ENCODE measurements at places on chromosomes 2 and 18. TPM values are rescaled to one million over a fixed set of nuclear protein-coding genes. Genes with fewer than 3 reads are reported as not detected.

The ACVR1 gene
- total RNA-seq, result 27.9 TPM

The TDRD15 gene
- total RNA-seq, result not detected

The DNAJC10 gene
- 47.1 TPM for total RNA-seq

The IL18R1 gene
- 2.1 TPM for total RNA-seq

The FAP gene
- 10.0 TPM for total RNA-seq

The CCDC141 gene
- 4.3 TPM for total RNA-seq

The SPEG gene
- 174 TPM for total RNA-seq

GRCh38 chr18:27964811-27965210, 212.1 kb downstream of the CDH2 start:
- ATAC-seq, result no peak

GRCh38 chr2:181677912-181678586, 2.3 kb downstream of the NEUROD1 start:
- peak; percentile 72 for ATAC-seq

- peak; percentile 66 for ATAC-seq
Measured at GRCh38 chr2:148989882-148990493, 48.5 kb upstream of the LYPD6B start.

DNA sequence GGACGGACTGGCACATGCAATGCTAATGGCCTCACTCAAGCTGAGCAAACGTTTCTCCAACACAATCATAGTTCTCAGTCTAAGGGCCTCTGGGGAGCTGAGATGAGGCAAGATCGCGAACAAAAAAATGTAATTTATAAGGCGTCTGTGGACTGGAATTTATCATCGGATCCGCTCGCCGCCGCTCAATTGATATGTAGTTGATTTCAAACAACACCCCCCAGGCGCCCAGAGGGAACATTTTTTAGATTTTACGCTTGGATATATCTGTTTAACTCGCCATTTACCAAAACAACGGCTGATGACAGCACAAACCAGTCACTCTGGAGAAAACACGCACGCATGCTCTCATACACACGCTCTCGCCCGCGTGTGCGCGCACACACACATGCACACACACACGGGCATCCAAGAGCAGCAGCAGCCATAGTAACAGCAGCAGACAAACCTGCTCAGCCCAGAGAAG, 335.8 kb downstream of the SMAD2 start:
- ATAC-seq, result no peak

DNA sequence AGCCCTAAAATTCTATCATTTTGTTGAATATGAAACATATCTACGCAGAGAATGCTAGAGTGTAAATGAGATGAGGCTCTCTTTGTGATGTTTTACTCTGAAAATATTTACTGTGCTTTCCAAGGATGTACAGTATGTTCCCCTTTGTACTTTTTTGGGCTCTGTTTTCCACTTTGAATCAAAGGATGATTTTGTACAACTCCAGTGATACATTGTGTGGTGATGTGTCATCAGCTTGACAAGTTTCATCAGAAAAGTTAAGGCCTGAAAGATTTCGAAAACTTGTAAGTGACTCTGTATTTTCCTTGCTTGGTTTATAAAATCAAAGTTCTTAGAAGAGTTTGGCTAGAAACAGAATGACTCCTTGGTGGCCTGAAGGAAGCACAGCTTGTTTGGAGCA, 206.3 kb downstream of the LTBP1 start:
- ATAC-seq, result peak; percentile 75

- ATAC-seq, result no peak
Measured at GRCh38 chr2:215811409-215812345, 201.7 kb downstream of the MREG start.

GRCh38 chr2:38765149-38765548, 12.9 kb upstream of the GEMIN6 start:
- no peak for ATAC-seq

- no peak for ATAC-seq
Measured at GRCh38 chr2:101803128-101803527, 105.6 kb downstream of the MAP4K4 start.

DNA sequence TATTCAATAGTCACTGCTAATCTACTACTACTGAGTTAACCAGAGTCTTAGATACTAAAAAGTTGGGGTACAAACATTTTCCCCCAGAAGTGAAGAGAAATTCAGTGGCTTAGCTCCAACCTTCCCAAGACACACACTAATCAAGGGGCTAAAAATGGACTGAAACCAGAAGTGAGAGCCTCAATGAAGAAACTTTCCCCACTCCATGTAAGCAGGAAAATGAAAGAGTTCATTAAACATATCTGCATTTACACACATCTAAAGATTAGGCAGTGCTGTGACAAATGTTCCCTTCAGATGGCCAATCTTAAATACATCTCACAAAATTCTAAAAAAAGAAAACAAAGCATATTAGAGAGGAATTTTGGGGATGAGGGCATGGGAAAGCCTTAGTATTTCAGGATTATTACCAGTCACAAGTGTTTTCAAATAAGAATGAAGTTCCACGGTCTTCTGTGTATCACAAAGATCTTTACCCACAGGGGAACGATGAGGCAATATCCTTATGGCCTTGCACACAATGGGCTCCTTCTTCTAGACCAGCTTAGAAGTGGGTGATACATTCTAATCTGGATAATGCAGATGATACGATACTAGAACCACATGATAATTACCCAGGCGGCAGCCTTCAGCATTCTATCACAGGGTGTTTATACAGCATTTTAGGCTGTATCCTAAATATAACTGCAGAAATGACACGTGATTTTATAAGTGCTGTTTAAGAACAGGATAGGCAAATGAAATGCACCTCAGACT, 17.1 kb downstream of the ANKRD44 start:
- ATAC-seq, result peak; percentile 34

- ATAC-seq, result no peak
Measured at GRCh38 chr2:110867078-110867477, 134.7 kb downstream of the ACOXL start.

DNA sequence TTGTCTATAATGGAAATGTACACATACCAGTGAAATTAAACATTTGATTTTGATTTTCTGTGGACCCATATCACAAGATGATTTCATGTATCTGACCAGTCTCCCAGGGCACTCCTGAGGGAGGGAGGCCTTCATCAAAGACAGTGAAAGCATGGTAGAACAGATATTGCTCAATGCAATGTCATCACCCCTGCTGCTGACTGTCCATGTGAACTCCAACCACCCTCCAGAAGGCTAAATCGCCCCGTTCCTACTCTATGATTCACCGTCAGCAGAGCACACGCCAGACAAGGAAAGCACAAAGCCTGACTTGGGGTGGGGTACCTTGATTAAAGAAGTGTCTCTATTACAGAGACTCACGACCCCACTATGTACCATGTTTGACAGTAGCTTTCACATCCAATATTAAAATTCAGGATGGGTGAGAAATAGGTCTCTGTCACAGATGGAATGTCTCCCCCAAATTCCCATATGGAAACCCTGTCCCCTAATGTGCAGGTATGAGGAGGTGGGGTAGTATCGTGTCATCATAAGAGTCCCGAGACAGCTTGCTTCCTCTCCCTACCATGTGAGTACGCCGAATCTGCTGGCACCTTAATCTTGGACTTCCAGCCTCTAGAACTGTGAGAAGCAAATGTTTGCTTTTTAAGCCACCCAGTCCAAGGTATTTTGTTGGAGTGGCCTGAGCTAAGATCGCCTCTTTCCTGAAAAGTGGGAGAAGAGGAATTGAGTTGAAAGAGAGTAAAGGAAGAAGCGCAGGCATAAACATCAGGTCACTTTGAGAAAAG, 42.4 kb downstream of the CYB5A start:
- ATAC-seq, result peak; percentile 74

- no peak for ATAC-seq
Measured at GRCh38 chr2:2291500-2292260, 39.4 kb downstream of the MYT1L start.

All from gastroesophageal sphincter (tissue), 4 donors.